ENCODE measurements at places on chromosomes 1 and 21. TPM values are rescaled to one million over a fixed set of nuclear protein-coding genes. Genes with fewer than 3 reads are reported as not detected.

- H3K4me1 ChIP-seq, result peaks cover 71% of the 10 kb centered on the region
- peaks cover 43% of the 10 kb centered on the region for H3K36me3 ChIP-seq
- H3K4me3 ChIP-seq, result no peak overlapping the region
- DNase-seq, result no peak
These were observed 139.1 kb downstream of the FMN2 start for GRCh38 chr1:240230816-240231215.

DNA sequence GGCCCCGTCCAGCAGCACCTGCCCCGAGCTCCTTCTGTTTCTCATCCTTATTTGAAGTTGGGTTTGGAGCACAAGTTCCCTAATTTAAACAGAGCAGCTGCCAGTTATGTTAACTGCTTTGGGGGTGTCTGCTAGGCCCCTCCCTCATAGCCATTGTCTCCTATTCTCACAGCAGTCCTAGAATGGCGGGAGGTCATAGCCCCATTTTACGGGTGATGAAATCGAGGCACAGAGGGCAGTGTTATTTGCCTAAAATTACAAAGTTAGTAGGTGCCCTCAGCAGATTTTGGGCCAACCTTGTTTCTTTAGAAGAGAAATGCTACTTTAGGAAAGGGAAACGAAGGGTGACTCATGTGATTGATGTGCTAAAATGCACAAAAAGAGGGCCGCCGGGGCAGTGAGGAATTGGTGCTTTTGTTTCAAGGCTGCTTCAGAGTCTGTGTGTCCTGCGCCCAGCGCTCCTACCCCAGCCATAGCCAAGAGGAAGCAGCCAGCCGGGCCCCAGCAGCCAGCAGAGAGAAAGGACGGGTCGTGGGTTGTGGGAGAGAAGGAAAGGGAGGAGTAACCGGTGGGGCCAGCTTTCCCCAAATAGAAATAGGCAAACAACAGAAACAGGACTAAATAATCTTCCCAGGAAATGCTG is 13.0 kb downstream of the VANGL1 start:
- H3K27ac ChIP-seq, result no peak overlapping the region
- H3K27me3 ChIP-seq, result no peaks in the 10 kb centered on the region
- no peak for DNase-seq

- DNase-seq, result peak; percentile 58
- H3K27me3 ChIP-seq, result peaks cover 2% of the 10 kb centered on the region
- peaks cover 54% of the 10 kb centered on the region for H3K4me1 ChIP-seq
- H3K27ac ChIP-seq, result peak within 1 kb of the TSS; percentile 98
These were observed at the start of gene SYNC for GRCh38 chr1:32702599-32703478. Gene SYNC (minus strand): TSS chr1:32702770. CDS start chr1:32702660, 110 bp downstream.

DNA sequence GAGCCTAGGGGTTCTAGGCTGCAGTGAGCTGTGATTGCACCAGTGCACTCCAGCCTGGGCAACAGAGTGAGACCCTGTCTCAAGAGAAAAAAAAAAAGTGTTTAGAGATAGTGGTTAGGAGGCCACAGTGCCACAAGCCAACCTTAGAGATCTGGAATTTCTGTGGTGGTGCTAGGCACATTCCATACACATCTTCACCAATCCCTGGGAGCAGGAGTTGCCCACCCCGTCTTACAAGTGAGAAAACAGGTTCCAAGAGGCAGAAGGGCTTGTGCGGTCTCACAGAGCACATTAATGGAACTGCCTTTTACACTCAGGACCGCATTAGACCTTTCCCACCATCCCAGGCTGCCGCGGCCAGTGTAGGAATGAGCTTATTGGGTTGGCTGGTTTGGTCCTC is 93.2 kb downstream of the EPHB2 start:
- H3K4me3 ChIP-seq, result no peak overlapping the region
- H3K4me1 ChIP-seq, result peaks cover 17% of the 10 kb centered on the region
- no peak overlapping the region for H3K27ac ChIP-seq
- no peaks in the 10 kb centered on the region for H3K36me3 ChIP-seq

- H3K4me1 ChIP-seq, result peaks cover 11% of the 10 kb centered on the region
- H3K4me3 ChIP-seq, result no peak overlapping the region
- peaks cover 45% of the 10 kb centered on the region for H3K36me3 ChIP-seq
- no peaks in the 10 kb centered on the region for H3K27me3 ChIP-seq
These were observed 122.1 kb downstream of the UBR4 start for GRCh38 chr1:19087737-19088594.

DNA sequence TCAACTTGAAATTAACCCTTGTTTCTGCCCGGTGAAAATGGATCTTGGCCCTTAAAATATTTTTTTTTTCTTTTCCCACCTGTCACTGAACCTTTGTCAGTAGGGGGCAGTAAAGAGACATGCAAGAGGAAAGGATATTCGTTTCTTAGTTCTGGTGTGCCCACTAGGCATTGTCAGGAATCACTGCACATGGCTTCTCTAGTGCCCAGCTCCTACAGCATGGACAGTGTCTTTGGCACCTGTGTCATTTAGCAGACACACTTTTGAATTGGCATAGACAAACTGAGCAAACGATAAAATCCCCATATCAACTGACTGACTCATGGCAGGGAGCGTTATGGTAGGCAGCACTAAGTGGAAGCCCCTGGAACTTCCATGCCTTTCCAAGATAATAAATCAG is 1048.1 kb downstream of the BRINP3 start:
- no peaks in the 10 kb centered on the region for H3K27me3 ChIP-seq
- no peaks in the 10 kb centered on the region for H3K4me1 ChIP-seq
- no peak overlapping the region for H3K27ac ChIP-seq
- no peak for DNase-seq
- no peak overlapping the region for H3K4me3 ChIP-seq
- no peaks in the 10 kb centered on the region for H3K36me3 ChIP-seq

DNA sequence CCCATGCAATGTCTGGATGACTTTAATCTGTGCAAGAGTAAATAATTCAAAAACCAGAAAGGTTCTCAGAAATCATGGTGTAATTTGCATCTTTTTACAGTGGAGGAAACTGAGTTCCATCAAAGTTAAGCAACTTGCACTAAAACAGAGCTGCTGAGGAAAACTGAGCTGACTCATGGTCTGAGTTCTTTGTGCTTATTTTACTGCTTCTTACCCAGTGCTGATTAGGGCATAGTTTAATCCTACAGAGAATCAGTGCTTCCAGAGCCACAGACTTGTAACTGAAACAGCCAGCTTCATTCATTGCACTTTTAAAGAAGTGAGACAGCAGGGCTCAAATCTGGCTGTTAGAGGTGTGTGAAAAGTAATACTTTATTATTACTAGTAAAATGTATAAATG is 10.9 kb upstream of the RWDD3 start:
- H3K36me3 ChIP-seq, result no peaks in the 10 kb centered on the region
- peaks cover 9% of the 10 kb centered on the region for H3K4me1 ChIP-seq
- DNase-seq, result peak; percentile 23

The CD247 gene
- total RNA-seq, result not detected

GRCh38 chr1:167054946-167055630 is 35.1 kb downstream of the GPA33 start:
- peaks cover 13% of the 10 kb centered on the region for H3K4me1 ChIP-seq

The FBXO2 gene
- total RNA-seq, result 2.6 TPM

GRCh38 chr21:31030367-31031106 is 7.7 kb downstream of the KRTAP19-8 start:
- H3K4me1 ChIP-seq, result no peaks in the 10 kb centered on the region
- H3K4me3 ChIP-seq, result no peak overlapping the region
- H3K36me3 ChIP-seq, result peaks cover 5% of the 10 kb centered on the region
- no peak for DNase-seq

The C8A gene
- total RNA-seq, result not detected

DNA sequence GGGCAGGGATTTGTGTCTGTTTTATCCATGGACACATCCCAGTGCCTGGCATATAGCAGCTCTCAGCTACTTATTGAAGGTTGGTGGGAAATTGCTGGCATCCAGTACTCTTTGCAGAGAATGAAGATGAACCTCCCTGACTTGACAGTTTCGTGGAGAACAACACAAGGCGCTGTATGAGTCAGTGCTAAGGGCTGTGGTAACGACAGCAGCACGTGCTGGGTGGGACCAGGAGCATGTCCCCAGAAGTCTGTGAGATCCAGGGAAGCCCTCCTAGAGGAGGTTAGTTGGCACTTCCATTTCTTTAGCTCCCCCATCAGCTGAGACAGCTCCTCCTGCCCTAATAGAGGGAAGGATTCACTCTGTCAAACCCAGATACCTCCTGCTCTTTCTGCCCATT is 25.9 kb upstream of the IL19 start:
- peaks cover 33% of the 10 kb centered on the region for H3K4me1 ChIP-seq
- no peaks in the 10 kb centered on the region for H3K27me3 ChIP-seq
- no peak overlapping the region for H3K4me3 ChIP-seq
- no peaks in the 10 kb centered on the region for H3K36me3 ChIP-seq

The CRNN gene
- not detected for total RNA-seq

The RBM34 gene
- total RNA-seq, result 68.6 TPM

The ANKRD13C gene
- total RNA-seq, result 18.3 TPM

- peaks cover 10% of the 10 kb centered on the region for H3K36me3 ChIP-seq
- H3K4me1 ChIP-seq, result no peaks in the 10 kb centered on the region
- no peak overlapping the region for H3K27ac ChIP-seq
- H3K4me3 ChIP-seq, result no peak overlapping the region
- peaks cover 38% of the 10 kb centered on the region for H3K27me3 ChIP-seq
These were observed 95.0 kb downstream of the TLR5 start for GRCh38 chr1:223048026-223048425.

- peaks cover 77% of the 10 kb centered on the region for H3K4me1 ChIP-seq
- DNase-seq, result no peak
- no peak overlapping the region for H3K4me3 ChIP-seq
- peaks cover 3% of the 10 kb centered on the region for H3K27me3 ChIP-seq
These were observed 44.4 kb downstream of the AHDC1 start for GRCh38 chr1:27559466-27560030.

DNA sequence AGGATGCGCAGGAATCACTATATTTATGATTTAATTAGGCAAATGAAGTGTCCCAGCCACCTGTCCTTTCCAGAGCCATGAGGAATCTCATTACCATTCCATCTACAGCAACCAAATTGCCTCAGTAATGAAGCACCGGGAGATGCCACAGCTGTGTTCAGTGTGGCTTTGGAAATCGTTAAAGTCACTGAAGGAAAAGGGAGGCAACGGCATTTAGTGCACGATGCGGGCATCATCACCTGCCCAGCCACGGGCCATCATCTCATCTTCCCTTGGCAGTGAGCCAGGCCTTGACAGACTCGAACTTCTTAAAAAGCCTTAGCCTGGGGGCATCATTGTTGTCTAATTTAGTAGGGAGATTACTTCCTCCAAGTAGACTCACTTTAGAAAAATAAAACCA is 67.8 kb downstream of the CNIH3 start:
- H3K4me3 ChIP-seq, result no peak overlapping the region
- H3K27me3 ChIP-seq, result peaks cover 2% of the 10 kb centered on the region
- DNase-seq, result no peak
- H3K4me1 ChIP-seq, result 0 out of 2 replicates have a peak, but pooled peaks cover under 1% of the 10 kb centered on the region

DNA sequence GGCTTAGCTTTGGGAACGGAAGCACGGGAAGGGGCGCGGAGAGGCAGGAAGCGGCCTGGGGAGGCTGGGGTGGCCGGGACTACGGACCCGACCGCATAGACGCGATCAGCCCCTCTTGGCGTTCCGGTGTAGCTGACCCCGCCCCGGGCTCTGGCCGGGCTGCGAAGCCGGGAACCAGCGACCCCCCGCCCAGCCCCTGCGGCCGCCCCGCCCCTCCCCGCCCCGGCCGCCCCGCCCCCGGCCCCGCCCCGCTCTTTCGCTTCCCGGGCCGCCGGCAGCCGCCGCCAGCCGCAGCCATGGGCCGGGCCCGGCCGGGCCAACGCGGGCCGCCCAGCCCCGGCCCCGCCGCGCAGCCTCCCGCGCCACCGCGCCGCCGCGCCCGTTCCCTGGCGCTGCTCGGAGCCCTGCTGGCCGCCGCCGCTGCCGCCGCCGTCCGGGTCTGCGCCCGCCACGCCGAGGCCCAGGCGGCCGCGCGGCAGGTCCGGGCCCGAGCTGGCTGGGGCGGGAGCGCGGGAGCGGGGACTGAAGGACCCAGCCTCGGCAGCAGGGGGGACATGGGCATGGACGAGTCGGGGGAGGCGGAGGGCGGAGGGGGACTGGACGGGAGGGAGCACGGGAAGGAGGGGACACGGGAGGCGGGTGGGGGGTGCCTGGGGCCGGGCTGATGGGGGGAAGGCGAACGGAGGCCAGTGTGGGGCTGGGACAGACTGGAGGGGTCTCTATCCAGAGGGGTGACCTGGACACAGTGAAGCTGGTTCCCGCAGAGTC is at the start of gene SELENON:
SELENON (plus strand) TSS at position 259 of the 768 bp plus-strand sequence; CDS start at position 297, 38 bp downstream.
- no peaks in the 10 kb centered on the region for H3K36me3 ChIP-seq
- H3K27ac ChIP-seq, result peak within 1 kb of the TSS; percentile 63
- no peak for DNase-seq
- peaks cover 37% of the 10 kb centered on the region for H3K4me1 ChIP-seq
- peak within 1 kb of the TSS; percentile 89 for H3K4me3 ChIP-seq
- peaks cover 7% of the 10 kb centered on the region for H3K27me3 ChIP-seq

- no peak overlapping the region for H3K4me3 ChIP-seq
- no peak for DNase-seq
- H3K36me3 ChIP-seq, result no peaks in the 10 kb centered on the region
- H3K27ac ChIP-seq, result no peak overlapping the region
These were observed 36.1 kb downstream of the DDX20 start for GRCh38 chr1:111791776-111792175.

DNA sequence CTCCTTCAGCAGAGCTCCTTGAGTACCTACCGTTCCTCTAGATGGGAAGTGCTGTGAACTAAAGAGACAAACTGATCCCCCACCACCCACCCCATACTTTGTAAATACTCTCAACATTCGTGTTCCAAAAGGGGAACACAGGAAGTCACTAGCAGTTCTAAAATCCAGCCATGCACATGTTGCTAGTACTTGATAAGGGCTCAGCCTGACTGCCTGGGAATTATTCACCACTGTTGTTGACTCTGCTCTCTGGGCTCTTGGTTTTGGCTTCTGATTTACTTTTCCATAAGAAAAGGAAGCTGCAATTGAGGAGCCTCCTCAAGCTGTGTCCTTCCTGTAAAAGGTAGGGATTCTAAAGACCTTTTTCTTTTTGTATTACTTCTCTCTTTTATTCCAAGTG is 67.5 kb downstream of the IVNS1ABP start:
- H3K27ac ChIP-seq, result no peak overlapping the region
- no peaks in the 10 kb centered on the region for H3K36me3 ChIP-seq
- peaks cover 22% of the 10 kb centered on the region for H3K4me1 ChIP-seq
- no peak overlapping the region for H3K4me3 ChIP-seq
- no peaks in the 10 kb centered on the region for H3K27me3 ChIP-seq

GRCh38 chr1:234627009-234627950 is 17.3 kb upstream of the IRF2BP2 start:
- no peaks in the 10 kb centered on the region for H3K27me3 ChIP-seq
- 0 out of 2 replicates have a peak overlapping the region, but pooled peaks have one; percentile 5 for H3K4me3 ChIP-seq
- peaks cover 9% of the 10 kb centered on the region for H3K36me3 ChIP-seq
- no peak for DNase-seq
- peak overlapping the region; percentile 70 for H3K27ac ChIP-seq

DNA sequence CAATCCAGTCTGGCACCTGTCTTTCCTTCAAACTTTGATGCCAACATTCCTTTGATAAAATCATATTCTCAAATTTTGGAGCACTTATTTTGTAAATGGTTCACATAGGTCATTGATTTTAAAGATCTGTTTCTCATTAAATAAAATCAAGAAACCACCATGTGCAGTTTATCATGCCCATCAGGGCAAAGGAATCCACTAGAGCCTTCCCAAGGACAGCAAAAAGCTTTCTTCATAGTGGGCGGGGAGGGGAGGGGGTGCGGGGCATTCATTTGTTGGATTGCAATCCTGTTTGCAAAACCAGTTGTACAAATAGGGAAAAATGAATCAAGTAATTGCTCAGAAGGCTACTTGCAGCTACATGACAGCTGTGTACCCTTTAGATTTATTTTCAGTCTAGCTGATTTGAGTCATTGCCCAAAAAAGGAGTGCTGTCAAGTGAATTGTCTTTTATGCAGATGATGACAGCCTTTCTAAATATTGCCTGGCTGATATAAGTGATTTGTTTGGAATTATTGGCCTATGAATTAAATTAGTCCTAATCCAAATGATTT is 23.0 kb downstream of the LRRC8B start:
- no peaks in the 10 kb centered on the region for H3K4me1 ChIP-seq
- peaks cover 6% of the 10 kb centered on the region for H3K27me3 ChIP-seq
- H3K27ac ChIP-seq, result no peak overlapping the region

GRCh38 chr1:159173320-159173719 is 1.9 kb downstream of the CADM3 start:
- H3K4me3 ChIP-seq, result no peak overlapping the region
- H3K36me3 ChIP-seq, result 0 out of 2 replicates have a peak, but pooled peaks cover 5% of the 10 kb centered on the region
- H3K27ac ChIP-seq, result no peak overlapping the region
- peaks cover 29% of the 10 kb centered on the region for H3K27me3 ChIP-seq
